ENCODE measurements at places on chromosomes 2 and 18. TPM values are rescaled to one million over a fixed set of nuclear protein-coding genes. Genes with fewer than 3 reads are reported as not detected.
A peak's percentile ranks its signal among the peaks of the same experiment; 100 is the strongest.

DNA sequence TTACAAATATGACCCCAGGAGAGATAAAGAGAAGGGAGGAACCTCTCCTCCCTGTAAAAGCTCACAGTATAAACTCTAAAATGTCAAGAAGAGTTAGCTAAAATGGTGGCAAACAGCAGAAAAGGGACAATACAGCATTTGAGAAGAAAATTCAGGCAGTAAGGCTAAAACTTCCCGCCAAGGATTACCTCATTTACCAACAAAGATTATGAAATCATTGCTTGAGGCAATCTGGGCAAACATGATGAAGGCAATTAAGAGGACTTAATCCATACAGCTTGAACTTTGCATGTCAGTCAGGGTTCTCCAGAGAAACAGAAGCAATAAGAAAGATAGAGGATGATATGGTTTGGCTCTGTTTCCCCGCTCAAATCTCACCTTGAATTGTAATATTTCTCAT is 81.4 kb downstream of the CMPK2 start:
- peak; percentile 9 for DNase-seq

DNA sequence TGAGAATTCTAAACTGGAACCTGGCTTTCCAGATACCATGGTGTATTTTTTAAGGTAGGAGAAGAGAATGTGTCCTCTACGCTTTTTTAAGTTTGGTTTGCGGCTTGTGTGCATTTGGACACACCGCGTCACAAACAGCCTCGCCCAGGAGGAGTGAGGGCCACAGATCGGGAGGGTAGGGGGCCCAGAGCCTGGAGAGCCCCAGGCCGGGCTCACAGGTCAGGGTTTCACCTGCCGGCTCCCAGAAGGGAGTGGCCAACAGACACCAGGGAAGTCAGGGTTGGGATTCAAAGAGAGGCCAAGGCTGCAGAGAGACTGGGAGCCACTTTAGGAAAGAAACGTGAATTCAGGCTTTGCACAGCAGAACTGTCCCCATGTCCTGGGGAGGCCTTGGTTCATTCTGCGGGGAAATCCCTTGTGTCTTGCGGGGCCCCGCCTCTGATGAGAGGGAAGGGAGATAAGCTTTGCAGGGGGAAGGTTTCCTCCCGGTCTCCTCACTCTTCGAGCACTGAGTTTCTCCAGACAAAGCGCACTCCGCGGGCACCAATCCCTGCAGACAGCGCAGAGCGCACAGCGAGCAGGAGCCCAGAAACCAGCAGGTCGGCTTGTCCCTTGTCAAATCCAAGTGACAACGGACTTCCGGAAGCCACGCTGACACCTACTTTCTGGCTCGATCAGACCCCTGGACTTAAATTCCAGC is 2.0 kb upstream of the TUBB6 start:
- DNase-seq, result no peak

- DNase-seq, result peak; percentile 49
Measured at GRCh38 chr2:162333968-162334367, 10.0 kb upstream of the GCA start.

DNA sequence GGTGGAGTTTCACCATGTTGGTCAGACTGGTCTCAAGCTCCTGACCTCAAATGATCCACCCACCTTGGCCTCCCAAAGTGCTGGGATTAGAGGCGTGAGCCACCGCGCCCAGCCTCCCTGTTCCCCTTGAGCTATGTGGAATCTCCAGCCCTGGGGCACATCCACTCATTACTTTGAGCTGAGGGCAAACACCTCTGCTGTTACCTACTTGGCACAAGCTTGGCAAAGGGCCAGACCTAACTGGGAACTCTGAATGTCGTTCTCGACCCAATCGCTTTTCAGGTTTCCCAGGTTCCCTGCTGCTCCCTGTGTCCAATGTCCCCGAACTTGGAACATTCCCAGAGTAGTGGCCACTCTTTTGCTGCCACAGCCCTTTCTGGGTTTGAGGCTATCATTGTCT is 40.6 kb downstream of the CHST10 start:
- DNase-seq, result no peak

ACKR3 gene
- 22.0 TPM for total RNA-seq

- peak; percentile 39 for DNase-seq
Measured at GRCh38 chr2:227876300-227876801, 4.9 kb downstream of the DAW1 start.

- no peak for DNase-seq
Measured at GRCh38 chr2:101299604-101300003, 8.9 kb downstream of the RNF149 start.

CFAP65 gene
- not detected for total RNA-seq

GRCh38 chr2:96927405-96928171 is 57.7 kb upstream of the SEMA4C start:
- DNase-seq, result peak; percentile 97

DNA sequence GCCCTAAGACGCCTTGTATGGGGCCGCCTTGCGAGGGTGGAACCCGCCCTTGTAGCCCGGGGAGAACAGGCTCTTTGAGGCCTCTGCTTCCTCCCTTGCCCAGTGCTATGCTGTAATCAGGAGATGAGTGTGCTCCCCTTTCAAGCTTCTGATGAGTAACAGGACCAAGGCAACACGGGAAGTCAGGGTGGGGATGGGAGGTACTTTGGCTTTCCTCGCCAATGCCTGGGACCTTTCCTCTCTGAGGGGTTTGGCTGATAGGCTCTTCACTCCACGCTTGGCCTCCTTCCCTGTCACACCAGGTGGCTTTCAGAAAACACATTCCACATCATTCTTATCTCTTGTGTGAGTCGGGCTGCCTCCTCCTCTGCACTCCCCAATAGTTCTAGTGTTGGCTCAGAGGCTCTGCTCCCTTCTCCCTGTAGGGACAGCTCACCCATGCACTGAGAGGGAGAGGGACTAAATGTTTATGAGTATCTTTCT is 223.7 kb upstream of the TRIB2 start:
- peak; percentile 87 for DNase-seq

CXCR1 gene
- not detected for total RNA-seq

DNA sequence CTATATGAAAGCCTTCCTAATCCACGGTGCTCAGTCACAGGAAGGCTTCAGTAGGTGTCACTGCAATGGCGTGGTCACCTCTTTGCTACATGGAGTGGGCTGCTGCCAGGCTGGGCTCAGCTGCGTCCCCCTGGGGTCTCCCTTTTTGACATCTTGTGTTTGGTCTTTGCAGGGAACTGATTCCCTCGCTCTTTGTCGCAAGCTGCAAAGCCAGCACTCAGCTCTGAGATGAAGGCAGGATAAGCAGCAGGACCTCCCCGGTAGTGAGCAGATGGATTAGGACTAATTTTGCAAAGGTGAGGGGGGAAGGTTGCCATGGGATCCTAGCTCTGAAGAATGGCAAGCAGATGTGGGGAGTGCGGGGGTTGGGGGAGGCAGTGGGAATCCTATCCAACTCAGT is 173.9 kb upstream of the ARL4C start:
- DNase-seq, result no peak

DNA sequence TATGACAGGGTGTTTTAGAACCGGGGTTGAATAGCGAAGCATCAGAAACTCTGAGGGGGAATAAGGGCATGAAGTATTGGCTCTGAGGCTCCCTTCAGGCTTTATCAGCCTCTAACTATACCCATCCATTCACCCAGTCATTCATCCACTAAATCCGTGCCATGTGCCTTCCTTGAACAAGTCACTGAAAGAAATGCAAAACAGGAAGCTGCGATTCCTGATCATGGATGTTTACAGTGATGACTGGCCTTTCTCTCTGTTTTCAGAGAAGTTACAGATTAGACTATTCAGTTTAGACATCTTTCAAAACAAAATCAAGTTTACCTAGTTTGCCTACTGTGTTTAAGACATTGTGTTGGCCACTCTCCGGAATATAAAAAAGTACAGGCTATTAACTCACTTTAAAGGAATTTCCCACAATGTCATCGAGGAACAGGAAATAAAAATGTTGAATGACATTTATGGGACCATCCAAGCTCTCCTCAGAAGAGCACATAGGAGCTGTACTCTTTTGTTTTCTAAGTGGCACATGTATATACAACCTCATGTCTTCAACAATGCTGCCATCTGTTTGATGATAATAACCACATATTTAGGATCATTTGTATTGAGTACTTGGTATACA is 43.8 kb upstream of the SLC14A1 start:
- DNase-seq, result no peak

- DNase-seq, result no peak
Measured at GRCh38 chr18:12772111-12772510, 69.3 kb downstream of the PSMG2 start.

IL18R1 gene
- 5.3 TPM for total RNA-seq

DNA sequence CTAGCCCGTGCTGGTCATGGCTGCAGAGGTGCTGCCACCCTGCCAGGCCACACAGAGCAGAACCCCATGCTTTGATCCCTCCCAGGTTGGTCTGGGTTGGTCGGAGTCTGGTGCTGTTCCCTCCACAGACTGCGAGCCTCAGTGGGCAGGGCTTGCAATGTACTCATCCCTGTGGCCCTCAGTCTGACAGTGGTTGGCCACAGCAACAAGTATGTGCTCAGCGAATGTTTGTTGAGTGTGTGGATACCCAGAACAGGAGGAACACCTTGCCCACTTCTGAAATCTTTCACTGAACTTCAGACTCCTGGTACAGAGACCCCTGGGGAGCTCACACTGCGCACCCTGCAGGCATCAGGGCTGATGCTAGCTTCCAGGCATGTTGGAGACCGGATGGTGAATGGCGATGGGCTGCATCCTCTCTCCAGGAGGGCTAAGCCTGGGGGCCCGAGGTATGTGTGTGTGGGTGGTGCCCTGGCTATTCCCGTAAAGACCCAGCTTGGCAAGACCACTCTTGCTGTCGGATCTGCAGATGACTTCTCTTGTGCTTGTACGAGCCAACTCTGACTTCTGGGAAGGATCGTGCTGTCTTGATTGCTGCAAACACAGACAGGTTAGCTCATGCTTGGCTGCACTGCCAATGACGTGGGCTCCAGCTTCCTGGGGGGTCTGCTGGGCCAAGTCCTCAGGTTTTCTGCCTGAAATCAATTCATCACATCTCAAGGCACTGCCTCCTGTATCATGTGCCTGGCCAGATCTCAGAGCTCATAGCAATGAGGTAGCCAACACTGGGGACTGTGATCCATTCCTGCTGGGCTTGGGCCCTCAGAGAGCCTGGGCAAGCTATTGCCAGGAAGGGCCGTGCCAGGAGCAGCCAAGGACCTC is 43.7 kb downstream of the RHOB start:
- DNase-seq, result peak; percentile 95

- DNase-seq, result peak; percentile 54
Measured at GRCh38 chr2:27960237-27960912, 69.8 kb downstream of the BABAM2 start.
